ENCODE measurements at places on chromosomes 16 and 17. TPM values are rescaled to one million over a fixed set of nuclear protein-coding genes. Genes with fewer than 3 reads are reported as not detected.

DNA sequence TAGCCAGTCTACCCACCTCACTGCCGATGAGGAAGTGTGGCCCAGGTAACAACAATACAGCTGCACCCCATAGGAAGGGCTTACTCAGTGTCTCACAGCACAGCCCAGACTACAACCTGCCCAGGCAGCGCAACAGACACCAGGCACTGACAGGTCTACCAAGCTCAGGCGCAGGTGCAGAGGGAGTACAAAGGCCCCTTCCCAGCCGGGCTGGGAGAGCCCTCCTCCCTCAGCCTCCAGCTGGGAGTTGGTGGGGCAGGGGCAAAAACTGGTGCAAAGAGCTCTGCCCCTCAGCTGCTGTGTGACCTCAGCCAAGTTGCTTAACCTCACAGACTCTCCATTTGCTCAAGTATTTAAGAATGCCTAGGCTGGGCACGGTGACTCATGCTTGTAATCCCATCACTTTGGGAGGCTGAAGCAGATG, 112.6 kb upstream of the LHX1 start:
- no peak for DNase-seq

GRCh38 chr16:10083301-10083700, 98.9 kb downstream of the GRIN2A start:
- no peak for DNase-seq

- no peak for DNase-seq
Measured at GRCh38 chr17:45960311-45960710, 38.7 kb upstream of the STH start.

Gene ANKRD40CL
- total RNA-seq: not detected

GRCh38 chr17:15492791-15493692, 25.6 kb upstream of the CDRT4 start:
- DNase-seq: no peak

- no peak for DNase-seq
Measured at GRCh38 chr17:10112962-10113361, 85.4 kb downstream of the GAS7 start.

Gene TM4SF5
- total RNA-seq: not detected

Gene MT1E
- total RNA-seq: 201 TPM

Data from endothelial cell of umbilical vein (primary cell).